Activated CD4-positive, alpha-beta T cell treated with anti-CD3 and anti-CD28 coated beads, Interleukin-2, amount 50 U/mL, for 24 hours (primary cell): ENCODE measurements at places on chromosomes 1 and 21.

DNA sequence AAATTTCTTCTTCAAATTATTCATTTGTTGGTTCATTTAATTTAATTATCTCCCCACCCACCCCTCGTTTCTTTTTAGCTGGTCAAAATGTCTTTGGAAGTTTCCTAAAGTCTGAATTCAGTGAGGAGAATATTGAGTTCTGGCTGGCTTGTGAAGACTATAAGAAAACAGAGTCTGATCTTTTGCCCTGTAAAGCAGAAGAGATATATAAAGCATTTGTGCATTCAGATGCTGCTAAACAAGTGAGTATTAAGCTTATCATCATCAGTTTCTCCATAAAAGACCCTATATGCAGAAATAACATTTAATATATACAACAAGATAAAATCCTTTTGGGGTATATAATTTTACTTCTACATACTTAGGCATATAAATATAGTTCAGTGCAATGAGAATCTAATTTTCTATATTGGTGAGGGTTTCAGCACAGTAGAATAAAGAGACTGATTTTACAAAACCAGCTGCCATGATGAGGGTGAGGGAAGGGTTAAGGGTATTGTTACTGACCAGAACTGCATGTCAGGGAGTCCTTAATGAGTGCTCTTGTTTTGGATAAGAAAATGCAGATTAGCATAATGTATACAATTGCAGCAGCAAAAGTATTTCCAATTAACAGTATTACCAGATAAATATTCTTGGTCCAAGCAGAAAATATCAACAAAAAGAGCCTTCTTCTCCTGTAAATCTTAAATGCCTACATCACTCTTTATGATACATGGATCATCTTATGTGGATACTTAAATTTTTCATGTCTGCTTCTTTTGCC lies 2.8 kb downstream of the RGS1 start:
- DNase-seq: no peak

DNA sequence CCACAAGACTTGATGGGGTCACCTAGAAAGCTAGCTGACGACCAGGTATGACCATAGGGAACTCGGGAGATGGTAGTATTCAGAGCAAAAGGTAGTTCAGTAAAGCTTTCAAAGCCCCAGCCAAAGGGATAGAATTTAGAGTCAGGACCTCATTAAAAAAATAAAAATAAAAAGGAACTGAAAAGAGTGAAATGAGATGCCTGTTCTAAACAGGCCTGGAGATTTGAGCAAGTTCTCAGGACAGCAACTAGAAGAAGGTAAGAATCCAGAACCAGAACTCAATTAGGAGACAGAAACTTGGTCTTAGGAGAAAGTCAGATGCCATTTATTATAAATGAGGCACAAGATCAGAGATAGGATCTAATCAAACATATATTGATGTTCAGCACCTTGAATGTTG lies 265.5 kb upstream of the CACYBP start:
- no peak for DNase-seq

DNA sequence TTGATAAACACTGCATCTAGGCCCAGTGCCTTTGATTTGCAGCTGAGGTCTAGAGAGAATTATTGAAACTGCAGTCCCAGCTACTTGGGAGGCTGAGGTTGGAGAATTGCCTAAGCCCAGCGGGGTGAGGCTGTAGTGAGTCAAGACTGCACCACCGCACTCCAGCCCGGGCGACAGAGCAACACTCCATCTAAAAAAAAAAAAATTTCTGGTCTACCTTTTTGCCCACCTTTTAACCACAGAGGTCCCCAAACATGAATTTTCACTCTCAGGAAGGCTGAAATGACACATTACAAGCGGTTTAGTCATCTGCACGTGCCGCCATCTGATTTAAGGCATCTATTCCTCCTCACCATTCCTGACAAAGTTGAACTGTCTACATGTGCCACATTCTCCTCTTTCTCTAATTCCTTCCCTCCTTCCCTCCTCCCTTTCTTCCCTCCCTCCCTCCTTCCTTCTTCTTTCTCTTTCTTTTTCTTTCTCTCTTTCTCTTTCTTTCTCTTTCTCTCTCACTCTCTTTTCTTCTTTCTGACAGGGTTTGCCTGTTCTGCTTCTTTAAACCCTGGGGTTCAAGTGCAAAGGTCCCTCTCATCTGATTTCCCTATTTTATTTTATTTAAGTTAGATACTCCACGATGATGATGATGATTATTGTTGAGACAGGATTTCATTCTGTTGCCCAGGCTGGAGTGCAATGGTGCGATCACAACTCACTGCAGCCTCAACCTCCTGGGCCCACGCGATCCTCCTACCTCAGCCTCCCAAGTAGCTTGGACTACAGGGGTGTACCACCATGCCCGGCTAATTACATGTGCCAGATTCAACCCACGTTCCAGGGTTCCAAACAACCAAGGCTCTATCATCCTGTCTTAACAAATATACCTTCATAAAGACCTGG lies 3.0 kb upstream of the SOD1 start:
- no peak for DNase-seq

- no peak for DNase-seq
Observed at GRCh38 chr1:32239337-32239736, 7.7 kb upstream of the FAM167B start.

DNA sequence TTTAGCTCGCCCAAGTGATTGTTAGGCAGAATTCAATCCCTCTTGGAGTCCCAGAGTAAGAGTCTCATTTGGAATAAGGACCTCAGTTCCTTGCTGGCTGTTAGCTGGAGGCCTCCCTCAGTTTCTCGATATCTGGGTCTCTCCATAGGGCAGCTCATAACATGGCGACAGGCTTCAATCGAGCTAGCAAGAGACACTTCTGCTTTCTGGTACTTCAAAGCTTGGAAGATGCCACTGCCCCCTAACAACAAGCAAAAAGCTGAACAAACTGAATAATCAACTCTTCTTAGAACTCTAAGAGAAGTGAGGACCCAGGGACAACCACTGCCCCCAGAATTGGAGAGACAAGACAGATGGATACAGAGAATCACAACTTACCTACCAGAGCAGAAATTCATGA lies 86.2 kb downstream of the TEX35 start:
- no peak for DNase-seq

GRCh38 chr21:44700101-44701022 lies 3.4 kb downstream of the KRTAP10-12 start:
- DNase-seq: no peak

DNA sequence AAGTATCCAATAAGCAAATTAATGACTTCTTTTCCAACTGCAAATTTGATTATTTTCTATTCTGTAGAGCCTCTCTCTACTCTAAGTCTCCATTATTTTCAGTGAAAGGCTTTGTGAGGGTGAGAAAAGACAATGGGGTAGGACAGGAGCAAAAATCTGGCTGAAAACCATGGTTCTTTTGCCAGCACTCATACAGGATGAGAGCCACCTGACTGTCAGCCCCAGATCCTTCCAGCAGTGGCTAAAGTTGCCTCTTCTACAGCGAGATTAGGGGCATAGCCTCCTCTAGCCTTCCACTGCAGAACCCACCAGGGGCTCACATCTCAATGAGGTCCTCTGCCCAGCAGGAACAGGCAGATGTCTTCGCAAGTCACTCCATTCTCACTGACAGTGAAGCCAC lies 23.7 kb downstream of the NMNAT2 start:
- no peak for DNase-seq

GRCh38 chr1:151871284-151872030 lies 17.9 kb upstream of the THEM5 start:
- DNase-seq: no peak

GRCh38 chr1:180778782-180779398 lies 133.8 kb upstream of the KIAA1614 start:
- DNase-seq: no peak

- no peak for DNase-seq
Observed at GRCh38 chr21:29406385-29406784, 107.7 kb downstream of the BACH1 start.

- no peak for DNase-seq
Observed at GRCh38 chr1:234322979-234323378, 50.3 kb upstream of the COA6 start.

GRCh38 chr1:202861420-202862132 lies 27.4 kb downstream of the RABIF start:
- DNase-seq: no peak

- no peak for DNase-seq
Observed at GRCh38 chr1:229273507-229274232, 2.8 kb downstream of the RAB4A start.

- DNase-seq: no peak
Observed at GRCh38 chr1:24931468-24932231, 1.6 kb upstream of the RUNX3 start.

DNA sequence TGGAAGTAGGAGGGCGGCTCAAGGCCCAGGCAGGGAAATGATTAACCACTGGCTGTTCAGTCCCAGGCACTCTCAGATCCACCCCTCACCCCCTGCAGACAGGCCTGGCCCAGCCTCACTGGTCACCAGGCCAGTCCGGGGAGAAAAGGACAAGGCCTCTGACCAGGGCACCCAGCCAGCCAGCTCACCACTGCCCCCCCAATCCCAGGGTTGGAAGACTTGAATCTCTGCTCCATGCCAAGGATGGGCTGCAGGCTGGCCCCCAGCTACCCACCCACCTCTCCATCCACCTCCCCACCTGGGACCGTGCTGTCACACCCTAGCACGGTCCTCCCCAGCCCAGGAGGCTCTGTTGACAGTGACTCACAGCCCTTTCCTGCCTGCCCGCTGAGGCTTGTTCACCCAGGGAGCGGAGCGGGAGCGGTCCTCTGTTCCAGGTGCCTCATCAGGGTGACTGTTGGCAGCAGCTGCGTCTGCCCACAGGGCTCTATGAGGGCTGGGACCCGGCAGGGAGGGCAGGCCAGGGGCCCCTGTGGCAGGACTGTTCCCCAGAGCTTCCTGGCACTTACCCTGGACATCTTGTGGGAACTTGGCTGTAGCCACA lies 2.2 kb downstream of the LAD1 start:
- DNase-seq: no peak

DNA sequence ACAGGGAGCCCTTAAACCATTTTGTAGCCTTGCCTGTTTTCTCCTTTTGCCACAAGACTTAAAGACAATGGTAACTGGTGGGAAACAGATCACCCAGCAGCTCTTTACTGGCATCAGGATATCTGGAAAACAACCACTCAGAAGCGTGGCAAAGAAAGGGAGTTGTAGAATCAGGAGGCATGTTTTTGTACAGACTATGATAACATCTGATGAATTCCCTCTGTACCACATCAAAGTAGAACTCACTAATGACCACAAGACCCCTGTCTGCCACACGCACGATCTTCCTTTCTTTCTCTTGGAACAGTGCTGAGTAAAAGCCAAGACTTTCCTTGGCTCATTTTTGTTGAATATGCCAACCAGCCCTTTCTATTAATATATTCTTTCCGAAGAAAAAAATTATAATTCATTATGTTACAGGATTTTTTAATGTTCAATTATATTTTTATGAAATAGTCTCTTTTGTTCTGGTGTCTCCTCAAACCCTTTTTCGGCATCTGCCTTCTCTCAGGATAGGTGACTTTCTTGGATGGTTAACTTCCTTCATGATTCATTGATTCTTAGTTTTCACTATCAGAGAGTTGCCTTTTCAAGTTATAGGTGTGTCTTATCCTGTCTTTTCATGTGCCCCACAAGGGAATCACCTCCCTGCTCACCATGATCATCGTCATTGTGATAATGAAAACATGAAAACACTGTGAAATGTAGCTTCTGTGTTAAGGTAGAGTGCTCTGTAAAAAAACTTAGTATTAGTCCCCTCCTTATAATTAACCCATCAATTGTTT lies 7.9 kb upstream of the PHGDH start:
- DNase-seq: no peak

GRCh38 chr1:189192741-189193520 lies 1284.7 kb downstream of the BRINP3 start:
- no peak for DNase-seq
